ENCODE measurements at places on chromosomes 7 and 10. TPM values are rescaled to one million over a fixed set of nuclear protein-coding genes. Genes with fewer than 3 reads are reported as not detected.
A peak's percentile ranks its signal among the peaks of the same experiment; 100 is the strongest.

DNA sequence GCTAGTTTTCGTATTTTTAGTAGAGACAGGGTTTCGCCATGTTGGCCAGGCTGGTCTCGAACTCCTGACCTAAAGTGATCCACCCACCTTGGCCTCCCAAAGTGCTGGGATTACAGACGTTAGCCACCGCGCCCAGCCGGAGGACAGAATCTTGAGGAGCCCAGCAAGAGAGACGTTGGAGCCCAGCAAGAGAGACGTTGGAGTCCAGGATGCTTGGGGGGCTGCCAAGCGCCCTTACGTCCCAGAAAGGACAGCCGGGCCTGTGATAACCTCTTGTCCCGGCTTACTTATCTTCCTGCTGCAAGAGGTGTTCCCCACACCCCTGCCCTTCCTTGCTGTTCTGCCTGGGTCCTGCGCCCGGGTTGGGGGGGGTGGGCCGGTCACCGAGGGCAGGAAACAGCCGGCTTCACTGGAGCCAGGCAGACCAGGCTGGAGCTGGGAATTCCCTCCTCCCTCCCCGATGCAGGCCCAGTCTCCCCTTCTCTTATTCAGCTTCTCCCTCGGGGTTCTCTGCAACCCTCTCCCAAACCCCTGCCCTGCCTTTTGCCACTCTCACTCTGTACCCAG, 1.9 kb upstream of the EPHB4 start:
- DNase-seq = no peak

GRCh38 chr7:142787034-142787768, 16.4 kb downstream of the PRSS2 start:
- DNase-seq = no peak

DNA sequence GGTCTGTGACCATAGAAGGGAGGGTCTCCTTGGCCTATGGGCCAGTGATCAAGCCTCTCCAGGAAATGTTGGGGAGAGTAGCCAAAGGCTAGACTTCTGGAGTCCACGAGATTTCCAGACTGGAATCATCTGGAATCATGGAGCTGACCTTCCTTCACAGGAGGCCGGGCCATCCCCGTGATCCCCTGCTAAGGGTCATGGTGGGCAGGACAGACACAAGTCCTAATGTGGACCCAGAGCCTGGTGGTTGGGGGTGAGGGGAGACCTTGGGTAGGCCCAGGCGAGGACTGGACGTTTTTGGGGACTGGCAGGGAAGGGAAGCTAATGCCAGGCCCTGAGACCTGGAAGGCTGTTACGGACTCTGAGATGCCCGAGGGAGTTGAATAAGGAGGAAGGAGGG, 9.8 kb upstream of the GRID1 start:
- DNase-seq = no peak

- DNase-seq = no peak
Observed at GRCh38 chr10:118542745-118543144, 52.7 kb downstream of the PRLHR start.

- no peak for DNase-seq
Observed at GRCh38 chr10:48897441-48897790, 42.2 kb downstream of the LRRC18 start.

- no peak for DNase-seq
Observed at GRCh38 chr7:128881458-128882125, 18.9 kb downstream of the ATP6V1F start.

DNA sequence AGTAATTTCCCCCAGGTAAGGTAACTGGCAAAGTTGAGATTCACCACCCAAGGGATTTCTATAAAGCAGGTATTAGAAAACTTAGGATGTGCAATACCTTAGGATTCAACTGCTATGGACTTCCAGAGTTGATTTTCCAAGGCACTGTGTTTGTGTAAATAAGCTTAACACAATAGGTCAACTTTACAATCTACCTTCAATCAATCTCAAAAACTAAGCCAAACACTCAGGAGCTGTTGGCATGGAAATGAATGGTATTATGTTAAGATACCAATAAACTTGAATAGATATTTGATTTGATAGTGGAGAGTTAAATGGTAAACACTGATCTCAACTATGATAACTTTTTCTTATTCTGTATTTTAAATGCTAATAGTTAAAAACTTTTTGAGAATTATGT, 762 bp upstream of the SEMA3E start:
- DNase-seq = no peak

DNA sequence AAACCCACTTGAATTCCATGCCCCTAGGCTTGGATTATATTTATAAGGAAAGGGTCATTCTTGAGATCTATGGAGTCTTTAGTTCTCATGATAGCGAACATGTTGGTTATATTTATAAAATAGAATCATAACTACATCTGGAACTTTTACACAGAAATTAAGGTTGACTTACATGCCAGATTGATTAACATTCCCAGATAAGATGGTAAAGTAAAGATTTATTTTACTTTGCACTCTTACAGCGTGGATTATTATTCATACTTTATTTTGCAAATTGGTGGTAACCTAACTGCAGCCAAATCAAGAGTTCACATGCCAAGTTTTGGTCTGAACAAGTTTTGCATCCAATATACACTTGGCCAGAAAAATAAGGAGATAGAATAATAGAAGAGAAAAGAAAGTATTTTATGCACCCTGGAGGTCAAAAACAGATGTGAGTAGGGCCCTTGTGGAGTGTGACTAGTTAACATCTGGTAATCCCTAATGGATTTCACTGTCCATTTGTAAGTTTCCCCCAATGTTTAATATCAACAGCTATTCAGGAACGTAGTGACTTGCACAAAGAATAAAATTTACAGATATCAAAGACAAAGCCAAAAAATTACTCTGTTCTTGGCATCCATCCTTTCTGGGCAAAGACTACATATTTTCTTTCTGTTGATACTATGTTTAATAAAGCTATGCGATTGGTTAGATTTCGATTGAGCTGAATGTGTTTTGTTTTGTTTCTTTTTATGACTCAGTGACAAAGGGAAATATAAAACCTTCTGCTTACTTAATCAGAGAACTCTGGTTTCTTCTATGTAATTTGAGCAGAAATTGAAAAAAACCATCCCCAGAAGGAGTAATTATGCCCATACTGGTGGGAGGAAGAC, 10.1 kb upstream of the TMEM26 start:
- DNase-seq = no peak

GRCh38 chr7:128443831-128444600, 11.7 kb upstream of the HILPDA start:
- no peak for DNase-seq

DNA sequence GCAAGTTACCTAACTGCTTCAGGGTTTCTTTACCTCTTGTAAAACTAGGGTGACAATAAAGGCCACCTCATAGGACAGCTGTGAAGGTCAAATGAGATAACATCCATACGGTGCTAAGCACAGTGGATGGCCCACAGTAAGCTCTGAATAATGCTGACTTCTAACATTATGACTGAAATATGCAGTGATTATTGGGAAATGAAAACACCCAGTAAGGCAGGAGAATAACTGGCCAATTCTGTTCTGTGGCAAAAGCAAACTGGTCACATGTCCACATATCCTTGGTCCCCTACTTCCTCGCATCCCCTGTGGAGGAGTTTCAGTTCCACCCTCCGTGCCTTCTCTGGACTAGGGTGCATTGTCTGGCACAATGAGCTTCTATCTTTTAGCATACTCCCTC, 1.4 kb downstream of the CUBN start:
- DNase-seq = no peak

GRCh38 chr10:47425813-47426419, 41.8 kb upstream of the ZNF488 start:
- peak; percentile 54 for DNase-seq

Gene PAX4
- not detected for total RNA-seq

Gene ANKRD2
- total RNA-seq = not detected

All from natural killer cell treated with Interleukin-12 subunit alpha and Interleukin-12 subunit beta and Interleukin-15 and Interleukin-18, amount 100 ng/mL, for 72 hours (primary cell).